ENCODE measurements at places on chromosomes 5 and 9. TPM values are rescaled to one million over a fixed set of nuclear protein-coding genes. Genes with fewer than 3 reads are reported as not detected.

Gene FTMT
- total RNA-seq, result not detected

Gene DHX29
- total RNA-seq, result 30.1 TPM

Gene MEGF10
- total RNA-seq, result not detected

Gene KIF24
- 7.2 TPM for total RNA-seq

Gene FAF2
- total RNA-seq, result 86.6 TPM

Gene RASGEF1C
- 0.49 TPM for total RNA-seq

Gene TLX3
- total RNA-seq, result not detected

Gene TSSK1B
- not detected for total RNA-seq

Gene GLRA1
- not detected for total RNA-seq

Measured in Panc1 (cell line).